Cardiac muscle cell (in vitro differentiated cells and primary cell): ENCODE measurements at places on chromosomes 5 and 9. TPM values are rescaled to one million over a fixed set of nuclear protein-coding genes. Genes with fewer than 3 reads are reported as not detected.

Gene ARPC5L
- 24.3 and 36.0 TPM in 2 replicates for total RNA-seq

GRCh38 chr9:84966876-84967830, 297.6 kb downstream of the NTRK2 start:
- peak; percentile 33 for DNase-seq

DNA sequence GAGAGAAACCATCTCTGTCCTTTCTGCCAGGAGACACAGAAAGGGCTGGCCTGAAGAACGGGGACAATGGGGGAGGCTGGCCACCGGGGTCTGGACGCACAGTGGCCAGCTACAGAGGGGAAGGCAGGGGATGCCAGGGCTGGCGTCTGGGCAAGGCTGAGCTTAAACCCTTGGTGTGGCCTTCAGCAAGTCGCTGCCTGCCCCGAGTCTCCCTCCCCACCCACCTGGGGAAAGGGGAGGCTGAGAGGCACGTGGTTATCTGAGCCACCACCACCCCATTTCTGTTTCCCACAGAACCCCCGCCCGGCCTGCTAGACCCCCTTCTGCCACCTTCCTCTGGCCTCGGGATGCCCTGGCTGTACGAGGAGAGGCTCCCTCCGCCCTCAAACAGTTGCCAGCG, 115.3 kb downstream of the VAV2 start:
- no peak for DNase-seq

DNA sequence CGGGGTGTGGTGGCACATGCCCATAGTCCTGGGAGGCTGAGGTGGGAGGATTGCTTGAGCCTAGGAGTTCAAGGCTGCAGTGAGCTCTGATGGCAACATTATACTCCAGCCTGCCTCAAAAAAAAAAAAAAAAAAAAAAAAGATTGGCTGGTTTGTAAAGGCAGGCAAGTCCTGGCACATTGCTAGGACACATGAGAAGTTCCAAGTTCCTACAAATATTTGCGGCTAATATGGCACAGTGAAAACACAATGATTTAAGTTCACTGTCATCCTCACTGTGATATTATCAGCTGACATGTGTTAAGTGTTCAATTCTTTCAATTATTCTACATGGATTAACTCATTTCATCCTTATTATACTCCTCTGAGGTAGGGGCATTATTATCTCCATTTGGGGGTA, 20.1 kb downstream of the TMEM268 start:
- DNase-seq = no peak

DNA sequence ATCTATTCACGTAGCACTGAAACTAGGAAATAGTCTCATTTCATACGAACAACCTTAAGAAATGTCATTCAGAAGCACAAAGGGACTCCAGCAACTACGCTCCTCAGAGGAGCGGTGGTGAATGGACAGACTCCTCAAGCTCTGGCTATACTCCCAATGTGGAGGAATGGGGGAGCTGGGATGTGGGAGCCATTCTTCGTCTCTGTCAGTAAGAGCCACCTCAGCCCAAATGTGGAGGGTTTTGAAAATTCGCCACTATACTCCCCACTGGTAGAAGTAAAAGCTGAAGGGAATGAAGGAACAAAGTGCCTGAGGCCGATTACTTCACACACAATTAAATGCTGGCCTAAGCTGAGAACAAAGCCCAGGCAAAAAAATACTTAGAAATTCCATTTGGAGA, 96.3 kb downstream of the ADAMTS12 start:
- no peak for DNase-seq

DNA sequence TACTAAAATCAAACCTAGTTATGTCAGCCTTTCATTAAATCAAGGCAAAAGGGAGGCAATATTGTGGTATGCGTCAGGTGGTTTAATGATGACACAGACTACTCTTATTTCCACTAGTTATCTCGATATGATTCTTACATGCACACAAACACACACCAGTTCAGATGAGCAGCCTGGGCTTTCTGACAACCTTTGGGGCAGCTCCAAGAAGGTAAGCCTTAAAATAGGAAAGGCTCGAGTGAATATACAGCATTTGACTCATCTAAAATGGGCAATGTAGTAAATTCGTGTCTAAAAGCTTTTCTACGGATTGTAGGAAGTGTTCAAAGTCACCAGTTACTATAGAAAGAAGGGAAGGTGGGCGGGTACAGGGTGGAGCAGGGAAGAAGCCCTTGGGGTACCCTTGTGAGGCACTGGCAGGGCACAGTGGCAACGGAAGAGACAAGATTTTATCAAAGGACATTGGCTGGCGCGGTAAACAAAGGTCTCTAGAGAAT, 1.9 kb downstream of the ANKH start:
- no peak for DNase-seq

DNA sequence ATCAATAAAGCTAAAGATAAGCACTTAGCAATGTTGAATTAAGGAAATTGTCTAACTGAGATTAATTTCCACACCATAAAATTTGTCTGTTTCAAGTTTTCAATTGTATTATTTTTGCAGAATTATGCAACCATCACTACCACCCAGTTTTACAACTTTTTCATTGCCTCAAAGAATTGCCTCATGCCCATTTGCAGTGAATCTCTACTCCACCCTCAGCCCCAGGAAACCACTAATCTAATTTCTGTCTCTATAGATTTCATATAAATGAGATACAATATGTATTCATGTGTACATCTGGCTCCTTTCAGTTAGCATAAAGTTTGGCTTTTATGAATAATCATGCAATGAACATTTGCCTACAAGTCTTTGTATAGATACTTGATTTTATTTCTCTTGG, 72.9 kb downstream of the PTCD2 start:
- no peak for DNase-seq

DNA sequence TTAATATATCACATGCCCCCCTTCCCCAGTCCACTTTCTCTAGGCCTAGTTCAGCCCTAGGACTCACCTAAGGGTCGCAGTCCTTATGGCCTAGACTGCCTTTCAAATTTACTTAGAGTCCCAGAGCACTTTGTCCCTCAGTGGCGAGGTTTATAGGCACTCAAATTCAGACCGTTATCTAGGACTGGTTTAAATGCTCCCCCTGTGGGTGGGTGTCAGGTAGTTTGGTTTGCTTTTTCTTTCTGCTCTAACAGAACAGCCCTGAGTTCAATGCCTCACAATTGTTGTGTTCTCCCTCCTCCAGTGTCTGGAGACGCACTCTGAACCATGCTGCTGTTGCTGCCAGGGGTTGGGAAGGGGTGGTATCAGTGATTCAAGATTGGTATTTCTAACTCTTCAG, 317.1 kb downstream of the MAT2B start:
- no peak for DNase-seq

GRCh38 chr5:76787237-76787636, 31.6 kb upstream of the F2RL1 start:
- peak; percentile 99 for DNase-seq

DNA sequence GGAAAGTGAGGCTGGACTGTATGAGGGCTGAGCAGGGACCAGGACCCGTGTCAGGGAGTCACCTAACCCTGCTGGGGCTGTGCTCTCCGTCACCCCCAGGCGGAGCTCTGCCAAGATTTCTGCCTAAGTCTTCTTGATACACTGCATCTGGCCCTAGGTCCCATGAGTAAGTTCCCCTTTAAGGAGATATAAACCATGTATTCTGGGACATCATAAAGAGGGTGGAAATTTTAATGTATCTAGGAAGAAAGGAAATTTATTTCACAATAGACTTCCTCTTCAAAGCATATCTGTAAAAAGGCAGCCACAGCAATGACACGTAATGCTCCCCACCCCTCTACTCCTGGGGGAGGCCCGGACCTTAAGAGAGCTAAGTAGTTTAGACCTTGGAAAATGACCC, 183.4 kb downstream of the FBXL7 start:
- peak; percentile 78 for DNase-seq
